ENCODE measurements at places on chromosomes 1 and 21.

GRCh38 chr1:51525295-51525694 is 6.2 kb upstream of the EPS15 start:
- DNase-seq, result no peak
- no peak overlapping the region for H3K27ac ChIP-seq
- H3K4me3 ChIP-seq, result no peak overlapping the region
- no peaks in the 10 kb centered on the region for H3K27me3 ChIP-seq
- no peaks in the 10 kb centered on the region for H3K36me3 ChIP-seq

- no peaks in the 10 kb centered on the region for H3K36me3 ChIP-seq
- DNase-seq, result no peak
- no peaks in the 10 kb centered on the region for H3K27me3 ChIP-seq
- no peak overlapping the region for H3K4me3 ChIP-seq
Observed at GRCh38 chr1:54750596-54750995, 13.7 kb downstream of the PARS2 start.

GRCh38 chr1:116948046-116948445 is 38.3 kb downstream of the PTGFRN start:
- H3K4me3 ChIP-seq, result no peak overlapping the region
- H3K27me3 ChIP-seq, result no peaks in the 10 kb centered on the region
- DNase-seq, result no peak

GRCh38 chr1:75742047-75742625 is 17.6 kb downstream of the ACADM start:
- no peaks in the 10 kb centered on the region for H3K27me3 ChIP-seq
- H3K4me1 ChIP-seq, result peaks cover 8% of the 10 kb centered on the region
- no peak for DNase-seq
- peaks cover 8% of the 10 kb centered on the region for H3K36me3 ChIP-seq
- no peak overlapping the region for H3K27ac ChIP-seq
- H3K4me3 ChIP-seq, result no peak overlapping the region

GRCh38 chr1:3172431-3173380 is 103.7 kb downstream of the PRDM16 start:
- DNase-seq, result no peak
- no peaks in the 10 kb centered on the region for H3K4me1 ChIP-seq
- H3K4me3 ChIP-seq, result no peak overlapping the region
- no peaks in the 10 kb centered on the region for H3K36me3 ChIP-seq
- no peak overlapping the region for H3K27ac ChIP-seq
- no peaks in the 10 kb centered on the region for H3K27me3 ChIP-seq

- H3K27me3 ChIP-seq, result no peaks in the 10 kb centered on the region
- H3K4me1 ChIP-seq, result no peaks in the 10 kb centered on the region
- H3K27ac ChIP-seq, result no peak overlapping the region
- H3K4me3 ChIP-seq, result no peak overlapping the region
- no peak for DNase-seq
- H3K36me3 ChIP-seq, result no peaks in the 10 kb centered on the region
Observed at GRCh38 chr1:147579532-147579931, 38.2 kb downstream of the BCL9 start.

DNA sequence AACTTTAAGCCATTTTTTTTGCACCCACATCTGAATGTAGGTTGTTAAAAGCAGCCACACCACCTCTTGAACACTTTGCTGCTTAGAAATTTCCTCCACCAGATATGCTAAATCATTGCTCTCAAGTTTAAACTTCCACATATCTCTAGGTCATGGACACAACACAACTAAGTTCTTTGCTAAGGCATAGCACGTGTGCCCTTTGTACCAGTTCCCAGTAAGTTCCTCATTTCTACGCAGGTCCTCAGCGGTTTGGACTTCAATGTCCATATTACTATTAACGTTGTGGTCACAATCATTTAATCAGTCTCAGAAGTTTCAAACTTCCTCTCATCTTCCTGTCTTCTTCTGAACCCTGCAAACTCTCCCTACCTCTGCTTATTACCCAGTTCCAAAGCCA is 661.6 kb upstream of the PKN2 start:
- H3K36me3 ChIP-seq, result no peaks in the 10 kb centered on the region
- DNase-seq, result no peak
- H3K27ac ChIP-seq, result no peak overlapping the region
- H3K27me3 ChIP-seq, result no peaks in the 10 kb centered on the region

DNA sequence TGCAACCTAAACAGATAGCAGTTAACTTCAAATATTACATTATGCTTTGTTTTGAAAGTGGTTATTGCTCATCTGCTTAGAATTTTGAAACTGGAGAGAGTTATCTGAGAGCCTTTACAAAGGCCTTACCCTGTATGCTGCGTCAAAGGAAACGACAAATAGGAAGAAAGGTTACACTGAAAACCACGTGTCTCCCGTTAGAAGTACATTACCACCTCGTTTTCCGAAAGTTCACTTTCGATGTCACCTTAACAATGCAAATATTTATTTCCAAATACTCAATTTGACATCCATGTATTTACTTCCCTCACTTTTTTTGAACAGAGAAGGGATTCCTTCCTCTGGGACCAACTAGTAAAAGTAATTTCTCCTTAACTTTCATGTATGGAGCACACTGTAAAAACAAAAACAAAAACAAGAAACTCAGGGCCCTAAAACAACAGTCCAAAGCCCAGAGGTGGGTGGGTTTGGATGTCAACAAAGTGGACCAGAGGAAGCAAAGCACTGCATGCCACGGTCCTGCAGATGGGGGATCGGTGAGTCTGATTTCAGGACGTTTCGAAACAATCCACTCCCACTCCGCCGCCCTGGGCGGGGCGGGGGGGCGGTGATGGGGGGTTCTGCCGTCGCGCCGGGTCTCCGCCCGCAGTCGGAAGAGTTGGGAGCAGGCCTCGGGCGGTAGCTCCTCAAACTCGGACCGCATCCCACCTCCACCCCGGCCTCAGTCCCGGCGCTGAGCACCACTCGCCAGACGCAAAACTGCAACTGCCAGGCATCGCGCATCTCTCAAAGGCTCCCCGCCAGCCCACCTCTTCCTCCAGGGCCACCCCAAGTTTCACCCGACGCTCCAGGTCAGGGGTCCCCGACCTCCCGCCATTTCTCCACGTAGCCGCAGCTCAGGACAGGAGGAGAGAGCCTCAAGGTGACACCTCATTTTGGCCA is 841 bp downstream of the ADSS2 start:
- H3K27me3 ChIP-seq, result no peaks in the 10 kb centered on the region
- H3K36me3 ChIP-seq, result no peaks in the 10 kb centered on the region

GRCh38 chr1:233097546-233097945 is 147.1 kb downstream of the NTPCR start:
- no peak for DNase-seq
- H3K27me3 ChIP-seq, result no peaks in the 10 kb centered on the region
- H3K4me3 ChIP-seq, result no peak overlapping the region
- H3K27ac ChIP-seq, result no peak overlapping the region
- H3K36me3 ChIP-seq, result no peaks in the 10 kb centered on the region

DNA sequence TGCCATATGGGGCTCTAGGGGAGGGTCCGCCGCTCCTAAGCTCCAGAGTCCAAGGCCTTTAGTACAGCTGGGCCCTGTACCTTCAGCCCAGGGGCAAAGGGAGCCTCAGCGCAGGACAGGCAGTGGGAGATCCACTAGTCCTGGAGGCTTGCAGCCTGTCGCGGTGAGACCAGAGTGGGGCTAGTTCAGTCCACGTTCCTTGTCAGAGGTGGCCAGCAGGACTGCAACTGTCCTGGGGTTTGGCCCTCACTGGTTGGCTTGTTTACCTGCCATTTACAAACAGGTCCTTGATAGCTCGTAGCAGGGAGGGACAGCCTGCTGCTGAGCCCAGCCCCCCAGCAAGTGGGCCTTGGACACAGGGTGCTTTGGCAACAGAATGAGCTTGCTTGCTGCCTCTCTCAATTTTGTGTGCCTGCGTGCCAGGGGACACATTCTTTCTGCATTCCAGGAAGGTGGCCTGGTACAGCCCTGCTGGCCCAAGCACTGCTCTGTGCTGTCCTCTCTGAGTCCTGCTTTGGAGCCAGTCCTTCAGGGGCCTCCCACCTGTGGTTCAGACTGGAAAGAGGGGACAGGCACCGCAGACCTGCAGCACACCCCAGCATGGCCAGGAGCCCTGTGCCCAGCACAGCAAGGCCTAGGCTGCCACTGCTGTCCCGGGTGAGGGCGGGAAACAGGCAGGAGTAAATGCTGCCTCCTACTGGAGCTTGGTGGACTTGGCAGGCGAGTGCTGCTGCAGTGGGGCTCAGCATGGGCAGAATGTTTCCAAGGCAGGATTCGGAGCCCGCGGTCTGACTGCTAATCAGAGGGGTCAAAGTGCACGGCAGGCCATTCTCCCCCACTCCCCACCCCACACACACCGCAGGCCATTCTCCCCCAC is 15.2 kb downstream of the H6PD start:
- no peak for DNase-seq
- H3K27me3 ChIP-seq, result no peaks in the 10 kb centered on the region
- no peak overlapping the region for H3K4me3 ChIP-seq
- no peaks in the 10 kb centered on the region for H3K36me3 ChIP-seq
- no peak overlapping the region for H3K27ac ChIP-seq

DNA sequence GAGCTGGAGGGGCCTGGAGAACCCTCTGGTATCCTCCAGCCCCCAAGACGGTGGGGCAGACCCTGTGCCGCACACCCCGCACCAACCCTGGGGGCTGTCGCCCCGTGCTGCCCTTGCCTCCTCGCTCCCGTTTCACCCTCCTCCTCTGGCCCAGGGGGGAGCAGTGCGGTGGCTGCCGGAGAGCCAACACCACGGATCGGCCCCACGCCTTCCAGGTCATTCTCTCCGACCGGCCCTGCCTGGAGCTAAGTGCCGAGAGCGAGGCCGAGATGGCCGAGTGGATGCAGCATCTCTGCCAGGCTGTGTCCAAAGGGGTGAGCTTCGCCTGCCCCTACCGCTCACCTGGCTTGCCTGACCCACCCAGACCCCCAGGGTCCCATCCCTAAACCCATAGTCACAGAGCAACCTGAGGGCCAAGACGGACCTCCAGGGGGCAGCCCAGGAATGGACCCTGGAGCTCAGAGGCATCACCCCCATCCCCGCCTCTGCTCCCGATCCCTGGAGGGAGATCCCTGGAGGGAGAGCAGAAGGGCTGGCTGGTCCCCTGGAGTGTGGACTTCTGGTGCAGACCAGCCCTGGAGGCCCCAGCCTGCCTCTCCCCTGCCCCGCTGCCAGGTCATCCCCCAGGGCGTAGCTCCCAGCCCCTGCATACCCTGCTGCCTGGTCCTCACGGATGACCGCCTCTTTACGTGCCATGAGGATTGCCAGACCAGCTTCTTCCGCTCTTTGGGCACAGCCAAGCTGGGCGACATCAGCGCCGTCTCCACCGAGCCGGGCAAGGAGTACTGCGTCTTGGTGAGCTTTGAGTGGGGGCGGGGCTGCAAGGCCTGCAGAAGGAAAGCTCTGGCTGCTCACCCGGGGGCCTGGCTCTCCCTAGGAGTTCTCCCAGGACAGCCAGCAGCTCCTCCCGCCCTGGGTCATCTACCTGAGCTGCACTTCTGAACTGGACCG is 4.0 kb upstream of the SLC25A34 start:
- peaks cover 11% of the 10 kb centered on the region for H3K36me3 ChIP-seq
- H3K27ac ChIP-seq, result no peak overlapping the region
- DNase-seq, result no peak
- H3K4me1 ChIP-seq, result no peaks in the 10 kb centered on the region
- H3K4me3 ChIP-seq, result no peak overlapping the region

DNA sequence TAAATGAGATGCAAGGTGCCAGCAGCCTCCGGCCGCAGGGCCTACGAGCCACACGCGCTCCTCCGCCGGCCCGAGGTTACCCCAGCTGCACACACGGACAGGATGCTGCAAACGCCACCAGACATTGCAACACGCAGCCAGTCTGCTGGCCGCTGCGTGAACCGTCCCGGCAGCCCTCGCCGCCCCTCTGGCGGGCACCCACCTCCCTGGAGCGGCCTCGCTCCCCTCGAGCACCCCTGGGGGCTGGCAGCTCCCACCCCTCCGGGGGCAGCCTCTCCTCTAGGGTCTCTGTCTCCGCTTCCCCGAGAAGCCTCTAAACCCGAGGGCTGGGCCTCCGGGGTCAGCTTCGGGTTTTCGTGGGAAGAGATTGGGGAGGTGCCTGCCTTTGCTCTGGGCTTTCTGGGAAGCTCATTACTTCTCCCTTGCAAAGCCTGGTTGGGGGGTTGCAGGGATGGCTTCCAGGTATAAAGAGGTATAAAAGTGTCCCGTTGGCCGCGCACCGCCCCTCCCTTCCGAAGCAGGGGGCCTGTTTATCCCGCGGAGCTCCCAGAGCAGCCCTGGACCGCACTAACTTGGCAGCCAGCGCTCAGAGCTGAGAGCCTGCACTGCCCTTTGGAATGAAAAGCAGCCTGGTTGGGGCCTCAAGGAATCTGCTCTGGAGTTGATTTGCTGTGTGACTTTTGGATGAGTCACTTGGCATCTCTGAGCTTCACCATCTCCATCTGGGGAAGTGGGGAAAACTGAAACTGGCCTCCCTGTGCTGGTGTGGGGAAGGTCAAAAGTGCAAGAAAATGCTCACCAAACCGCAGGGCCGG is 21.8 kb downstream of the DHRS3 start:
- no peaks in the 10 kb centered on the region for H3K36me3 ChIP-seq
- H3K27ac ChIP-seq, result no peak overlapping the region
- peaks cover 4% of the 10 kb centered on the region for H3K27me3 ChIP-seq
- no peaks in the 10 kb centered on the region for H3K4me1 ChIP-seq
- no peak for DNase-seq

DNA sequence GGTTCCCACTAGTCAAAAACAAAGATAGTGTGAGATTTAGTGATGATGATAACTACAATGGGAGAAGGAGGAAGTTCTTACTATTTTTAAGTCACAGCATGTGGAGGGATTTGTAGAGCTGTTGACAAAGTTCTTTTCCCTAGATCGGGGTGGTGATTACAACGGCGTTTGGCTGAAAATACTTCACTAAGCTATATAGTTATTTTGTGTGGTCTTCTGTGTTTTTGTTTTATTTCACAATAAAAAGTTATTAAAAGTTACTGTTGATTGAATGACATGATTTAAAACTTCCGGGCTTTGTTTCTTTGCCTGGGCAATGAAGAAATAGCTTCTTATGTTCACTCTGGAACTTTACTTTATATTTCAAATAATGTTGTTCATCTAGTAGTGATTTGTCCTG is 47.3 kb upstream of the SSX2IP start:
- H3K27me3 ChIP-seq, result no peaks in the 10 kb centered on the region
- no peak overlapping the region for H3K27ac ChIP-seq
- H3K4me3 ChIP-seq, result no peak overlapping the region
- H3K4me1 ChIP-seq, result no peaks in the 10 kb centered on the region
- DNase-seq, result no peak

GRCh38 chr1:12798911-12799310 is 7.7 kb downstream of the PRAMEF1 start:
- no peak overlapping the region for H3K27ac ChIP-seq
- no peak for DNase-seq
- H3K36me3 ChIP-seq, result no peaks in the 10 kb centered on the region
- no peaks in the 10 kb centered on the region for H3K4me1 ChIP-seq
- H3K27me3 ChIP-seq, result no peaks in the 10 kb centered on the region

DNA sequence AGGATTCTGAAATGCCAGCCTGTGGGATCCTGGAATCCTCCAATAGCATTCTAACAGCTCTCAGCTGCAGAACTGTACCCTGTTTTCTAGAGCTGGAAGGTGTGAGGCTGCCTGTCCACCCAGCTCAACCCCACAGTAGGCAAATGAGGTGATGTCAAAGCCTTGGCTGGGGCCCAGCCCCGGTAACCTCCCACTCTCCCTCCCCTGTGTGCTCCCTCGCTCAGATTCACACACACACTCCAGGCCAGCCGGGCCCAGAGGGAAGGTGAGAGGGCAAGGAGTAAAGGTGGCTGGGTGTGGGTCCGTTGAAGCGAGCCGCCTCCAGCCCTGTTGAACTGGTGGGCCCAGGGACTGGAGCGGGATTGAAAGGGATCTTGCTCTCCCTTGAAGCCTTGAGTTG is at the start of gene BSND:
TSS of gene BSND (plus strand) at position 257 of the 400 bp plus-strand sequence. CDS start 254 bp downstream, outside the sequence.
- no peak for DNase-seq
- no peaks in the 10 kb centered on the region for H3K36me3 ChIP-seq
- peaks cover 3% of the 10 kb centered on the region for H3K4me1 ChIP-seq
- H3K4me3 ChIP-seq, result no peak within 1 kb of the TSS

GRCh38 chr1:56225964-56226815 is 353.2 kb downstream of the PLPP3 start:
- no peaks in the 10 kb centered on the region for H3K4me1 ChIP-seq
- H3K4me3 ChIP-seq, result no peak overlapping the region
- H3K27me3 ChIP-seq, result no peaks in the 10 kb centered on the region
- no peak for DNase-seq
- no peak overlapping the region for H3K27ac ChIP-seq

Data from GM12878 (cell line).